NCI-H2107 (cell line): ENCODE measurements at places on chromosomes 3 and 15.

DNA sequence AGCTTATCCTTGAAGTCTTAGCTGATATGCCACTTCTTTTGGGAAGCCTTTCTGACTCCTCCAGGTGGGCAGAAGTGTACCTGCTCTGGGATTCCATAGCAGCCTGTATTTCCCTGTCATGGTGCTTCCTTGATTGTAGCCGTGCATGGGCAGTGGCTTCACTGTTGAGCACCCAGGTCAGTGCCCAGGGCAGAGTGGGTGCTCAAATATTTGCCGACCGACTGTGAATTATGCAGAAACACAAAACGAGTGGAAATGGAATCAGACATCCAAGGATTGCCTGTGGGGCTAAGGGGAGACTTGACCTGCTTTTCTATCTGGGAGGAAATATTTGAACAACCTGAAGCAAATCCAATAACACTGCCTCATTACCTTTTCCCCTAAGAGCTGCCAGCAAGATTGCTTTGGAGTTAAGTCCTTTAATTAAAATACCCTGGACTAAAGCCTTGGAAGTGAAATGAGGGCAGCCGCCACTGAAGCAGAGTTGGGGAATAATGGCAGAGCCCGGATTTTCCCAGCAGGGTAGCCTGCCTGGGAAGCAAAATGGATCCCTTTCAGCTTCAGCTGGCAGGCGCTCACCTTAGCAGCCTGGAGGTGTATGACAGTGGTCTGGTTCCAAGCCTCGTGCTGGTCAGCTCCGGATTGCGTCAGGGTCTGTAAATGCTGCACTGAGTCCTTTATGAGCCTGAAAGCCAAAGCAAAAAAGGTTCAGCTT, 14.9 kb downstream of the ACOX2 start:
- no peak for DNase-seq

GRCh38 chr3:45972534-45973402, 22.9 kb downstream of the FYCO1 start:
- no peak for DNase-seq

DNA sequence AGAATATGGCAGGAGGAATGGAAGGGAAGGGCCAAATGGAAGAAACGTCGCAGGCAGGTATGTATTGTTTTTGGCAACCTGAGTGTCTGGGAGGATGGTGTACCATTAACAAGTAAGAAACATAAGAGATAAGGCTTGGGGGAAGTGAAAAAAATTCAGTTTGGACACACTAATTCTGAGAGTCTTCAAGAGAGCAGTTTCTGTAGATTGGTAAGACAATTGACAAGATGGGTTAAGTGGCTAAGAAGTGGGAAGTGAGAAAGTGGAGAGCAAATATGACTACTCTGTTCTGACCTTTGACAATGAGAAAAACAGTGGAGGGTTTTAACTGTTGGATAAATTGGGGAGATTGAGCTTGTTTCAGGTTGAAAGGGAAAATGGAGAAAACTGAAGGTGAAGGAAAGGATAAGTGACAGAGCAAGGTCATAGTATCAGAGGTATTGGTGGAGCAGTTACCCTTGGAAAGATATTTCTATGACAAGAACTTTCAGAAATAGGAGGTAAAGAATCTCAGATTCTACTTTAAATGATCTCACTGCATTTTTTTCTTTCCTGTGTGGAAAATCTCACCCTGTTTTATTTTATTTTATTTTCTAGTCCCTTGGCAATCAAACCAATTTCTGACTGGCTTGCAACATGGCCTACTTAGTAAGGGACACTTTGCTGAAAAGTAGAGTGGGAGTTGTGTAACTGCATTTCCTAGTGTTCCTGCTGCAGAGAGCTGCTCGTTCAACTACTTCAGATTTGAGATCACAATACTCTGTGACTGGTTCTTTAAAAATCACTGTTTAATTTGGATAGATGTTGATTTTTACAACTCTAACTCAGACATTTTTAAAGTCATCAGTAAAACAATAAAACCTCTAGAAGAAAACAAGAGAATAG, 23.1 kb upstream of the GABPB1 start:
- no peak for DNase-seq

GRCh38 chr3:45988362-45988761, 7.3 kb downstream of the FYCO1 start:
- DNase-seq = no peak

GRCh38 chr3:48275287-48276027, 34.6 kb downstream of the ZNF589 start:
- no peak for DNase-seq

GRCh38 chr3:43191116-43191515, 85.2 kb upstream of the POMGNT2 start:
- DNase-seq = no peak

DNA sequence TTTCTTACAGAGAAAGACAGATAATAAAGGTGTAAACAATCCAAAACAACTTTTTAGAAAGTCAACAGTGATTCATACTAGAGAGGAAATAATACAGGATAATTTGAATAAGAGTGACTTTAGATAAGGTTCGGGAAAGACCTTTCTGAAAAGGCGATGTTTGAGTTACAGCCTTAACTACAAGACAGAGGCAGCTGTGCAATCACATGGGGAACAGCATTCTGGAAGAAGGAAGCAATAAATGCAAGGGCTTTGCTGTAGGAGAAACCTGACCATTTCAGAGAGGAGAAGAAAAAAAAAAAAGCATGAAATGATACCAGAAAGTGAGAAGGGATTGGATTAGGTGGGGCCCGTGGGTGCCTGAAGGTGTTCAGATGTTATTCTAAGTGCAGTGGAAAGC, 200.6 kb upstream of the ATP11B start:
- DNase-seq = no peak

GRCh38 chr3:141859651-141860050, 16.8 kb upstream of the ATP1B3 start:
- no peak for DNase-seq

- DNase-seq = no peak
Measured at GRCh38 chr3:15496341-15496664, 25.2 kb downstream of the COLQ start.
